ENCODE measurements at places on chromosomes 2 and 18.

DNA sequence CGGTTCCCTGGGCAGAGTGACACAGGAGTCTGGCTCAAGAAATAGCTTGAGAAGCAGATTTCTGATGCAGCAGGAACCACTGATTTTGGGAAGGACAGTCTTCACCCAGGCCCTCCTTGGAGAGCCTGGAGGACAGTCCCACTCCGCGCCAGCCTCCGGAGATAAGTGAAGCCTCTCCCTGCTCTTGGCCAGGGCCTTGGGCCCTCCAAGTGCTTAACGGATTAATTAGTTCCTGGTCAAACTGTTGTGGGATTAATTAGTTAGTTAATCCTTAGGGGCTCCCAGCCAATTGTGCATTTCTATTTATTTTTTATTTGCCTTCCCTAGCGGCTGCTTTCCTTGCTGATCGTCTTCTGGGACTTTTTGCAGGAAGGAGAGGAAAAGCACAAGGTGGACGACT is 19.6 kb downstream of the CPLX4 start:
- DNase-seq, result no peak

DNA sequence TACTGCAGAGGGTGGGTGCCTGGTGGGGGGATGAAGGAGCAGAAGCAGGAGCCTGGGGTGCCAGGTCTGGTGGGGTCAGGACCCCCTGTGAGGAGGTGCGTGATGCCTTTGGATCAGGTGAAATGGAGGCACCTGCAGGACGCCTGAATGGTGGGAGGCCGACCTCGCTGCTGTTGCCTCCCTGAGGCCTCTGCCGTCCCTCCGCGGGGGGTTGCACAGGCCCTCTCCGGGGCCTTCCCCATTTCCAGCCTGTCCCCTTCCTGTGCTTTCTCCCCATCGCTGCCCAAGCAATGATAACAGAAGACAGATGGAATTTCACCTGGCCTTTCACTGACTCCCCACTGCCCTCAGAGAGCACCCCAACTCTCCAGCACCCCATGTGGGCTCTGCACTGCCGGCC is 259.3 kb downstream of the ALPK2 start:
- DNase-seq, result no peak

- no peak for DNase-seq
Observed at GRCh38 chr18:3604498-3605408, 154.8 kb downstream of the TGIF1 start.

GRCh38 chr2:98614024-98614739 is 5.8 kb downstream of the UNC50 start:
- no peak for DNase-seq

GRCh38 chr2:150878356-150878755 is 383.3 kb downstream of the RBM43 start:
- DNase-seq, result no peak
